ENCODE measurements at places on chromosomes 2 and 18.

GRCh38 chr2:22842205-22842869 is 542.6 kb upstream of the KLHL29 start:
- DNase-seq: no peak

GRCh38 chr2:194304191-194304590 is 1352.8 kb upstream of the SLC39A10 start:
- DNase-seq: no peak

DNA sequence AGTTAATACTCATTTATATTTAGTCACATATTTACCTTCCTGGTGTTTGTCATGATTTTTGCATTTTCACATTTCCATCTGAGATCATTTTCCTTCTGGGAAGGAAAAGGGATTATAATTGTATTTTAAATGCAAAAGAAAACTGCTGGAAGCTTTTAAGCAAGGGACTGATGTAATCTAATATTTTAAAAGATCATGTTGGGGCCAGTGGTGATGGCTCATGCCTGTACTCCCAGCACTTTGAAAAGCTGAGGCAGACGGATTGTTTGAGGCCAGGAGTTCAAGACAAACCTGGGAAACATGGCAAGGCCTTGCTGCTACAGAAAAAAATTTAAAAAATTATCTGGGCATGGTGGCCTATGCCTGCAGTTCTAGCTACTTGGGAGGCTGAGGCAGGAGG is 149.0 kb downstream of the MIB1 start:
- no peak for DNase-seq

DNA sequence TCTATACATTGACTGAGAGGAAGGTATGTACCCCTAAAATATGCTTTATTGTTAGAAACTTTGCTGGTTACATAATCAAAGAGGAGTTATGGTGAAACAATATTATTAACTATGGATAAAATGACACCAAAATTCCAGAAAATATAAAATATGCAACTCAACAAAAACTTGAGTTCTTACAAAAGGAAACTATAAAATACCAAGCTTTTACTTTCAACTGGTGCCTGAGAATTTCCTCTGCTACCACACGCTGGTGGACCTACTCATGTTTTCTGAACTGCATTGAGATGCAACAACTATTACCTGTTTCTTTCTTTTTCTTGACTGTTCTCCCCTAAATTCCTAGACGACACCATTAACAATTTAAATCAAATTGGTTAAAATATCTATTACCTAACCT is 8.2 kb upstream of the NFE2L2 start:
- DNase-seq: no peak
